Activated B cell treated with CpG ODN at 0.5 μM for 24 hours (primary cell): ENCODE measurements at places on chromosomes 6 and 20.

DNA sequence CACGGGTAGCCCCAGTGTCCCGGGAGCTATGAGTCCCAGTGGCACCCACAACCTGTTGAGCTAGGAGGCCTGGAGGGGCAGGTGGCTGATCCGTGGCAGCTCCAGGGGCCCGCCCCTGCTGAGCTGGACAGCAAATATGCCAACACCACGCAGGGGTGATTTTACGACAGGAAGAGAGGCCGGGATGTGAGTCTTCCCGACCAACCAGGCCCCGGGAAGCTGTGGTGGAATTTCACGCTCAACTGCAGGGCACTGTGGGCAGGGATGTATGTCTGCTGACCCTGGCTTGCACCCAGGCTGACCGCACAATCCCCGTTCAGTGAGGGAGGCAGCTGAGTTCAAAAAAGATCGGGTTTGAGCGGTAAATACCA, 183.9 kb downstream of the ERMARD start:
- DNase-seq, result no peak

GRCh38 chr20:32091888-32092346, 17.6 kb upstream of the TM9SF4 start:
- DNase-seq, result peak; percentile 68

DNA sequence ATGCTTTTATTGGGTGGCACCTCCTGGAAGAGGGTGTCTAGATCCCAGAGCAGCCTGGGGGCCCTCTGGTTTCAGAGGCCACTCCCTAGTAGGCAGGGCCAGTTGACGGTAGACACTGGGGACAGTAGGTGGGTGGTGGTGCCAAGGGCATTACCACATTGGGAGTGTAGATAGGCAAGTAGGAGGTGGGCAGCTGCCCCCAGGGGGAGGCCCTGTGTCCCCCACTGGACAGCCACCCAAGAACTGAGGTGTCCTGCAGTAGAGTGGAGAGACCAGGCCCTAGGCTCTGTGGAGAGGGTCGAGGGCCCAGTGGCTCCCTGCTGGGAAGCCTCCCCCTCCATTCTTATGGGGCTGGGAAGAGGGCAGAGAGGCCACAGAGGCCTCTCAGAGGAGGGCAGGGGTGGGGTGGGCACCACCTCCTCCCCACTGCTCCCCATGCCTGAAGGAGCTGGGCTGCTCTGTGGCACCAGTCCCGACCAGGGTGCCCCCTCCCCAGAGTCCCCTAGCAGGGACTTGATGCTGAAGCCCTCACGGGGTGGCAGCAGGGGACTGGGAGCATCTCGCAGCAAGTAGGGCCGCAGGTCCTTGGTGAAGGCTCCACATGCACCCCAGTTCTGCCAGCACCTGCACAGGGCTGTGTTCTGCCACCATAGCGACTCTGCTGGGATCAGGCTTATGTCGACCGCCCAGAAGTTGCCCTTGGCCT, 305.0 kb upstream of the KCNQ5 start:
- no peak for DNase-seq

- DNase-seq, result no peak
These were observed 106.2 kb downstream of the LCA5 start for GRCh38 chr6:79430913-79431536.

DNA sequence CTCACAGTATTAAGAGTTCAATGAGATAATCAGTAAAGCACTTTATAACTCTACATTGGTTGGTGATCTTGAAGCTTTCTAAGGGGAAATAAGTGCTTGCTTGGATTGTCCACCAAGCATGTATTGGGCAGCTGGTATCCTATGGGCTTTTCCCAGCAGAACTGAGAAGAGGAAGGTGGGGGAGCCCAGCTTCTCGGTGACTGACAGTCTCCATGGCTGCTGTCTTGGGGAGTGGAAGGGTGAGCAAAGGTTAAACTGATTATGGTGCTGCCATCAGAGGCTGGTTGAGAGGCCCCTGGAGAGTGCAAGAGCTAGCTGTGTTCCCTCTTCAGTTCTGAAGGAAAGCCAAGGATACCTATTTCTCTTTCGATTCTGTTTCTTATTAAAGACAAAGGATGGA, 35.5 kb upstream of the ADTRP start:
- no peak for DNase-seq

DNA sequence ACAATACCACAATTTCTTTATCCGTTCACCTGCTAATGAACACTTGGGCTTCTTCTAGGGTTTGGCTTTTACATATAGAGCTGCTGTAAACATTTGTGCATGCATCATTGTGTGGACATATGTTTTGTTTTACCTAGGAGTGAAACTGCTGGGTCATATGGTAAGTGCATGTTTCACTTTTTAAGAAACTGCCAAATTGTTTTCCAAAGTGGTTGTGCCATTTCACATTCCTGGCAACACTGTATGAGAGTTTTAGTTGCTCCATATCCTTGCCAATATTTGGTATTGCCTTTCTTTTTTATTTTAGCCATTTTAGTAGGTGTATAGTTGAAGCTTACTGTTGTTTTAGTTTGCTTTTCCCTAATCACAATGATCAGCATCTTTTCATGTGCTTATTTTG, 14.1 kb upstream of the RPN2 start:
- DNase-seq, result no peak

- no peak for DNase-seq
These were observed 506.0 kb upstream of the JARID2 start for GRCh38 chr6:14739827-14740226.

DNA sequence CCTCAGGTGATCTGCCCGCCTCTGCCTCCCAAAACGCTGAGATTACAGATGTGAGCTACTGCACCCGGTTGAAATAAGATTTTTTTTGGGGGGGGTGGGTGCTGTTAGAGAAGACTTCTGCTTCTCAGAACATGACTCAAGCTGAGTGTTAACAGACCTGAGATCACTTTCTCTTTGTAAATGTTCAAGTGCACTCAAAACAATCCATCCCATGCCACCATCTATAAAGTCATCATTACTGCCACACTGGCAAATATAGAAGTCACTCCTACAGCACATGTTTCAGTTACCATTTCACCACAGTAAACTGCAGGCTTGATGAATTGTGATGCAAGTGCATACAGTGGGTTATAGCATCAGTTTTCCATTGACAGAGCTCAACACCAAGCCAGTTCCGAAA, 9.0 kb downstream of the VPS16 start:
- no peak for DNase-seq

- DNase-seq, result no peak
These were observed at the start of gene EMILIN3 for GRCh38 chr20:41366546-41367392. Gene EMILIN3, minus strand, starts transcription at chr20:41366818. Its CDS starts 184 bp downstream, at chr20:41366634.

- DNase-seq, result peak; percentile 19
These were observed 650 bp downstream of the DCBLD1 start for GRCh38 chr6:117483004-117483644.

- no peak for DNase-seq
These were observed 10.1 kb upstream of the CALHM6 start for GRCh38 chr6:116450769-116451740.

DNA sequence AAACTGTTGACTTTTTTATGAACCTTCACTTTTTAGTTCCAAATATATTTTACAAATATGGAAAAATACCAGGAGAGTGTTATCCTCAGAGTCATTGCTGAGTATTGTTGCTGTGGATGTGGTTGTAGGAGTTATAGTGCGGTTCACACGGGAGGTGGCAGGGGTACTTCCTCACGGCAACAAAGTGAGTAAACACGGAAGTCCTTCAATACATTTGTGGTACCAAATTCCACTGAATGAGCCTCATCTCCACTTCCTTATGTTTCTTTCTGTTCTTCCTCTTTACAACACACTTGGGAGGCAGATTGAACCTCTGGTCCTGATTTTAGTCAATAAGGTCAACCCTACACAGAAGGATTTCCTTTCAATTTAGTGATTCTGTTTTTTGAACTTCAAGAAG, 371.8 kb downstream of the BTBD3 start:
- DNase-seq, result no peak

DNA sequence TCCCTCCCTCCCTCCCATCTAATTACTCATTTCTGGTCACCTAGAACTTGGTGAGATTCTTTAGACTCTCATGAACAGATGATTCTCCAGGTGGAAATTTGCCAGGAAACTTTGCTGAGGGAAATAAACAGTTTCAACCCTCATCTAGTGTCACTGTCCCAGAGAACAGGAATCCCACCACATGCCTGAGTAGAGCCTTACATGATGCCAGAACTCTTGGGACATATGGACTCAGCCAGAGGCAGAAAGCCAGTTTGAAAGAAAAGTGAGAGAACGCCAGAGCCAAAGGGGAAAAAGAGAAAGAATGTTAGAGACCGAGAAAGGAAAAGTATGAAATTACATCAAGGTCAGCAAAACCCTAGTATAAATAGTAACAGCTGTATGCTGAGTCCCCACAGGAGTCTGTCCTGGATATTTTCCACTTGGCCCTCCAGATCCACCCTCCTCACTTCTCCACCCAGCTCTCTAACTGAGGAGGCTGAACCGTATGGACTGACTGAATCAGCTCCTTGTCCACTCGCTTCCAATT, 127.5 kb upstream of the COL21A1 start:
- DNase-seq, result no peak

- no peak for DNase-seq
These were observed 8.8 kb downstream of the TENT5A start for GRCh38 chr6:81743649-81744048.

GRCh38 chr20:54397292-54398140, 77.9 kb upstream of the DOK5 start:
- no peak for DNase-seq

- no peak for DNase-seq
These were observed 52.8 kb downstream of the UST start for GRCh38 chr6:148799647-148800046.

GRCh38 chr20:12237772-12238171, 320.1 kb downstream of the BTBD3 start:
- no peak for DNase-seq

DNA sequence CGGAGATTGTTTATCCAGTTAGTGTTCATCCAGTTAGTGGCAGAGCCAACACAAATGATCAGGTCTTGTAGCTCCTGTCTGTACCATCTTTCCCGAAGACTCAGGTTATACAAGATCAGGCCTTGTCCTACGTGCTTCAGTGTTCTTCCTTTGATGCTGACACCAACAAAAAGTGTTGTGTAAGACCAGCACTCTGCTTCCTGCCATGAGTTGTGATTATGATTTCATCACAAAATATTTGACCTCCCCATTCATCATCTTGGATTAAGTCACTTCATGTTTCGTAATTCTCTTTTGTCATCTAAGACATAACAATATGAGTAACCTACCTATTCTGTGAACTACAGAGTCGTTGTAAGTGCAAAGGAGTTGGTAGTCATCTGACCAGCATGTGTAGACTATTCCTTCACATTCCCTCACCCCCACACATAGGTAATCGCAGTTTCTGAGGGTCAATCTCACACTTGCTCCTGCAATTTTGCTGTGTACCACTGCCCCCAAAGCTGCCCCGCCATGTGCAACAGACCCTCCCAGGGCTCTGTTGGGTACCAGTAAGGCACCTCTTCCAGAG, 135.6 kb upstream of the SLC22A23 start:
- no peak for DNase-seq

DNA sequence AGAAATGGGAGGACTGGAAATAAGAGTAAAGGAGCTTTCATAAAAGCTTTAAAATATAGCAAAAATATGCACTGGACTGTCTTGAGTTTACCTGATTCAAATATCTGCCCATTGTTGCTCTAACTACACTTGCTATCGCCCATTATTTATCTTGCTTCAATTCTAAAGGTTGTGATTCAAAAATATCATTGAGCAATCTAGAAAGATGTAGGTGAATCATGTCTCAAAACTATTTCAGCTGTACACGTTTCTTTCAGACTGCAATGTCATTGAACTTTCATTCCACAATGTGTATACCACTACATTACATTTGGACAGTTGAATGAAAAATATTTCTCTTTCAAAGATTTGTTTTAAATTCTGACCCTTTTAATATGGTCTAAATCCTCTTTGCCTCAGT, 545.6 kb downstream of the BMP2 start:
- no peak for DNase-seq

DNA sequence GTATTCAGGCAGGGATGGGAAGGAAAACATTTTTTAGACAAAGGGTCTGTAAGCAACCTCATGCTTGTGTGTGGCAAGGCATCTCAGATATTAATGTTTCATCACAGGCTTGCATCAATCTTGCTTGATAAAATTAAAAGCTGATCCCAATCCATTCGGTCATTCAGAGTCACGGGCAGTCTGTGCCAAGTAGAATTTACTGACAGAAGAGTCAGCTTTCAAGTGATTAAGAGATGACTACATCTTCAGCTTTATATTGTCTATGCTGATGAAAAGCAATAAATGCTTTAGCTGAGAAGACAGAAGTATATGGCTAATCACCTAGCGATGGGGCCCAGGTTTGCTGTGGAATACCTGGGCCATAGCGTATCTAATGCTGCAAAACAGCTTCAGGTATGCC, 3.5 kb downstream of the PLEKHG1 start:
- DNase-seq, result no peak

- DNase-seq, result no peak
These were observed 48.2 kb downstream of the APCDD1L start for GRCh38 chr20:58466729-58467571.

- DNase-seq, result no peak
These were observed 1220.0 kb upstream of the GJE1 start for GRCh38 chr6:140912686-140913085.

DNA sequence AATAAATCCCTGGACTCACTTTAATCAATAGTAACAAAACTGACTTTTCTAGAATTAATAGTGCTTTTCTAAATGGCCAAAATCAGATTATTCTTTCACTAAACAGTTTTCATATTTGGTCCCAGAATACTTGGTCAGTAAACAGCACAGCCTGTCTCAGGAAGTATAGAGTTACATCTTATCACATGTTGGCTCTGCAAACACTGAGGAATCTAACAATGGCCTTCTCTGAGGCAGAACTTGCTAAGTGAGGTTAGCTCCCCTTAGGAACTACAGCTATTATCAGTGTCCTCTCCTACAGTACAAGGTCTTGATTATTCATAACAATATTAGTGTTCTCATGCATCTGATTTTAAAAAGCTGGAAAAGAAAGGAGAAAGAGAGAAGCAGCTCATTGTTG, 1622.8 kb downstream of the HACE1 start:
- no peak for DNase-seq

DNA sequence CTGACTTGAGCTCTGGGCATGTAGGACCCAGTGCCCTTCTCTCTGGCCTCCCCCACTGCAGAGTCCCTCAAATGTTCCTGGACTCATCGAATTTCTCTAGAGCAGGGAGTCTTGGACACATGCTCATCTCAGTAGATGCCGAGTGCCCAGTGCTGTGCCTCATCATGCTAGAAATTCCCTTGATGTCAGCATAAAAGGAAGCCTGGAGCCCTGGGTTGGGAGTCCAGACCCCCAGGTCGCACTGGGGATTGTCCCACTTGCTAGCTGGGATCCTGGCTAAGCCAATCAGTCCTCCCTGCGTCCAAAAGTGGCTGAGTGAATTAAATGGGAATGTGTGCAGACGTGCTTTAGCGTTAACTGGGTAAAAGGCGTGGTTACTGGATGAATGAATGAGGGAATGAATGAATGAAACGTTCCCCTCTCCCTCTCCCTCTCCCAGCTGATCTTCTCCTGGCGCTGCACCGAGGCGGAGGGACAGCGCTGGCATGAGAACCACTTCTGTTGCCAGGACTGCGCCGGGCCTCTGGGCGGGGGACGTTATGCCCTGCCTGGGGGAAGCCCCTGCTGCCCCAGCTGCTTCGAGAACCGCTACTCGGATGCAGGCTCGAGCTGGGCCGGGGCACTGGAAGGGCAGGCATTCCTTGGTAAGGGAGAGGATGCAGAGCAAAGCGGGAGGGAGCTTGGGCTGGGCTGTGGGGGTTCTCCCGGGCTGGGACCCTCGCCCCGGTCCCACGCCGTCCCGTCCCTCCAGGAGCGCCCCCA, 1.6 kb upstream of the TOMM6 start:
- DNase-seq, result no peak
